Mesothelial cell of epicardium (in vitro differentiated cells): ENCODE measurements at places on chromosomes 13 and 19.

DNA sequence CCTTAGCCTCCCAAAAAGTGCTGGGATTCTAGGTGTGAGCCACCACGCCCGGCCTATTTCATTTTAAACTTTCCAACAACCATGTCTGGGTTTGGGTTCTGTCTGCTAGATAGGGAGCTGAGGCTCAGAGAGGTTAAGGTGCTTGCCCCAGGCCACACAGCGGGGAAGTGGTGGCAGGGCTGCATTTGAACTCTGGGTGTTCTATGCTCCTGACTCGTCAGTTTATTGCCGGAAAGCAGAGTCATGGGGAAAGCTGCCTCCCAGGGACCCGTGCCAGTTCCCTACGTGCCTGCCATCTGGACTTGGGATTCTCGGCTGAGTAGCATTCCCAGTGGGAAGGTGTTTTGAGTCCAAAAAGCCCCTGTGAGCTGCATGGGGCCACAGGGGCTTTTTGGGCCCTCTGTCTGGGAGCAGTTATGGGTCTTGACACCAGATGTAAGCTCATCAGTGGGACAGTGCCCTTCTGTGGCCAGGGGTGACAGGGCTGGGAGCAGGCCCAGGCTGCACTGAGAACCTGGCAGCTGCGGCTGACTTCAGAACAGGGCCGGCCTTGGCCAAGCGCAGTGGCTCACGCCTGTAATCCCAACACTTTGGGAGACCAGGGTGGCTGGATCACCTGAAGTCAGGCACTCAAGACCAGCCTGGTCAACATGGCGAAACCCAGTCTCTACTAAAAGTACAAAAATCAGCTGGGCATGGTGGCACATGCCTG, 10.9 kb downstream of the RFX1 start:
- no peak for DNase-seq

DNA sequence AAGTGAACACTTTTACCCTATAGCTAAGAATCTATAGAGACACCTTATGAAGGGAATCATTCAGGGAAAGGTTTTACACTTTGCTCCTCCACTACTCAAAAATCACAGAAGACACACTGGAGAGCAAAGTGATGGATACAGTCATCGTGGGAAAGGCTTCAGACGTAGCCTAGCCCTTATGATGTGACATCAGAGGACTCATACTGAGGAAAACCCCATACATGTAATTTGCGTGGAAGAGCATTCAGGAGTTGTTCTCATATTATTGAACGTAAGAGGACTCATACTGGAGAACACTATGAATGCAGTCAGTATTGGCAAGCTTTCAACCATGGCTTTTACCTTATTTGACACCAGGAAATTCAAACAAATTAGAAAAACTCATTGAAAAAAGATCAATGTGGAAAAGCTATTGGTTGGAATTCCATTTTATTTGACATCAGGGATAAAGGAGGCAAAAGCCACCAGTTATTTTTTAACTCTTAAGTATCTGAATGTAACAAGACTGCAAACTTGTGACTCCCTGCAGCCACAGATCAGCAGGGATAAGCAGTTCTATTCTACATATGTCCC, 16.1 kb upstream of the ZNF274 start:
- no peak for DNase-seq

DNA sequence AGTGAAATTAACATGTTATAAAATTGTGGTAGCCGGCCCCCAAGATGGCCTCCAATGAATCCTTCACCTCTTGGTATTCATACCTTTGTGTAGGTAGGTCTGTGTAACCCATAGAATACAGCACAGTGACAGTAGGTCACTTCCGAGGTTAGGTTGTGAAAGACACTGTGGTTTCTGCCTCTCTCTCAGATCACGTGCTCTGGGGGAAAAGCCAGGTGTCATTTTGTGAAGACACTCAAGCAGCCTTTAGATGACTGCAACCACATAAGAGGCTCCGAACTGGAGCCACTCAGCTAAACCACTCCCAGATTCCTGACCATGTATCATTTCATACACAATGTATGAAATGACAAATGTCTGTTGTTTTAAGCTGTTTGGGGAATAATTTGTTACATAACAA, 9.8 kb upstream of the USPL1 start:
- DNase-seq, result no peak

DNA sequence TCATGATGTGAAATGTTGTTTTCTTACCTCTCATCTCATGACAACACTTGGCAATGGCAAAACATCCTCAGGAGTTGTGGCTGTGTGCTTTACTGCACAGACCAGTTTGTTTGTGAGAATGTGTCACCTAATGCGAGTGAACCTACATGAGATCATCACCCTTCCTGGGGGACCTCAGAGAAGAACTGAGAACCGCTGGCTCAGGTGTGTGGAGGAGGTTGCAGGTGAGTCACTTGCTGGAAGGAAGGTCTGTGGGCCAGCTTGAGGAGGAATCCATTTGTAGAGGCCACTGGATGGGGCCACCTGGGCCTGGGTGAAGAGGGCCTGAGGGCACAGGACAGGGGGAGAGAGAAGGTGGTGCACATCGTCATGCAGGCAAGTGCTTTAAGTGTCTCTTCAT, 3.0 kb upstream of the CEACAM1 start:
- DNase-seq, result no peak

- no peak for DNase-seq
These were observed 39.1 kb upstream of the CCNE1 start for GRCh38 chr19:29772696-29773095.

DNA sequence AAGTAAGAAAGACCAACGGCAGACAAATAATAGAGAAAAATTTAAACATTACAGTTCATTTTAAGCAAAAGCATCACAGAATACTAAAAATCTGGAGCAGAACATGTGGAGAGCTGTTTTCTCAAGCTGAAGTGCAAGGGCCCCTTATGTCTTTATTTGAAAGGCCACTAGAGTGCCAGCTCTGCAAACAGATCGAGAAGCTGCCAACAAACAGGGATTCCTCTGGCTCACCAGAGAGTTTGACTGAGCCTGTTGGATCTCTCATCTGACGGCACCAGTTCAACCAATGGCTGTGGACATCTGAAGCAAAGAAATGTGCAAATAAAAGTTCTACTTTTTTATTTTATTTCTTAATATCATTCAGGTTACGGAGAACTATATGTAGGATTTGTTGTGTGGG, 119.7 kb downstream of the COL4A2 start:
- no peak for DNase-seq

DNA sequence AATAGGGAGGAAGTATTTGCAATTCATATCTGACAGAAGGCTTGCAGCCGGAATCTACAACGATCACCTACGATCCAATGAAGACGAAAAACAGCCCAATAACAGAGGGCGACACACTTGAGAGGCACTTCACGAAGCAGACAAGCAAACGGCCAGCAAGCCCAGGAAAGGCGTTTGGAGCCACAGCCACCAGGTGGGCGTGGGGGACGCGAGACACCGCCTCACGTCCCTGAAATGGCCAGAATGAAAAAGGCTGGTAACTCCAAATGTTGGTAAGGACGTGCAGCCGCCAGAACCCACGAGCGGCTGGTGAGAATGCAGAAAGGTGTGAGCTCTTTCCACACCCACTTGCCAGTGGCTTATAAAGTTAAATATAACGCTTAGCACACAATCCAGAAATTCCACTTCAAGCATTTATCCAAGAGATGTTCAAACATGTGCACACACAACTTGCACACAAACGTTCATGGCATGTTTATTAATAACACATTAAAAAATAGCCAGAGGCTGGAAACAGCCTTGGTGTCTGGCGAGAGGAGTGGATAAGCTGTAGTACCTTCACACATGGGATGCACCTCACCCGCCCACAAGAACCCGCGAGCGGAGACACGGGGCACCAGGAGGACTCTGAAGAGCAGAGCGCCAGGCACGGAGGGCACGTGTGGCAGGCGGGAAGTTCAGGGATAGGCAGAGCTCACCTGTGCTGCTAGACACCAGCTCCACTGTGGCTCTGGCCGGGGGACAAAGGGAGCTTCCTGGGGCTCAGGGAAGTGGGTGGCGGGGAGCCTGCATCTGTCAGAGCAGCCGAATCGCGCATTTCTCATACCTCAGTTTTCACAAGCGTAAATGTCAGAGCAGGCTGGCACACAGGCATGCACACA, 89.3 kb downstream of the SPACA7 start:
- DNase-seq, result no peak

GRCh38 chr19:42066075-42066754, 3.8 kb downstream of the GRIK5 start:
- DNase-seq, result no peak

GRCh38 chr13:43122791-43123190, 99.4 kb downstream of the DNAJC15 start:
- DNase-seq, result no peak

GRCh38 chr19:46574533-46574932, 26.6 kb upstream of the CALM3 start:
- DNase-seq, result no peak
